ENCODE measurements at places on chromosomes 7 and 10. TPM values are rescaled to one million over a fixed set of nuclear protein-coding genes. Genes with fewer than 3 reads are reported as not detected.

GRCh38 chr10:7915923-7916536 is 97.7 kb downstream of the TAF3 start:
- DNase-seq, result no peak

DNA sequence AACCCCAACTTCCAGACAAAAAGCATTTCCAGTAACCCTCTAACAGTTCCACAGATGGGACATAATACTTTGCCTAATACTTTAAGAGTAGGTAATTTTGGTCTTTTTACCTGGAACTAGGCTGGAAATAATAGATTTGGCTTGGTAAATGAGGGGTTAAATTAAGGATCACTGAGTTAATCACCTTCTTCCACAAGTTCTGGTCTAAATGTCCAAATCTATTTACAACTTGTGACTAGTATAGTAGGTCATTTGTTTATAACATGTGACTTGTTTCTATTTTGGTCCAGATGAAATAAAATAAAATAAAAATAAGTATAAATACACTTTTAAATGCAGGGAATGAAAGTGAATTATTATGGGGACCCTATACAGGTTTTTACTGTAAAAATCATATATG is 80.1 kb downstream of the PRKCQ start:
- DNase-seq, result no peak

DNA sequence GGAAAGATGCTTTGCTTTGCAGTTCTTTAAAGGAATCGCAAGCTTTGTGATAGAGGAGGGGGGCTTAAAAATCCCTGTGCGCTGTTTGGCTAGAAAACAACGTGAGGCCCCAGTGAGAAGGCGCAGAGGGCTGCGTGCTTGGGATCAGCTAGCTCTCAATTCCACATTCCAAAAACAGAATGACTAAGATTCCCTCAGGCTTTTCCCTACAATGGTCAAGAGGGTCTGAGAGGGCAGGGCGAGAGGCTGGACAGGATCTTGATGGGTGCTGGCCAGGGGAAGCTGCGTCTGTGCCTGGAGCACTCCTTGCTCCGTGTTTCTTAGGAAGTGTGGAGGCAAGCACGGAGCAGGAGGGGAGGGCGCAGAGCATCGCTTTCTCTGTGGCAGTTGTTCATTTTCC is 72.1 kb upstream of the INHBA start:
- DNase-seq, result no peak

MYPN gene
- not detected for total RNA-seq

LAMB4 gene
- total RNA-seq, result not detected

GRCh38 chr7:148983200-148984146 is 44.8 kb downstream of the PDIA4 start:
- DNase-seq, result no peak

CALML3 gene
- not detected for total RNA-seq

DNA sequence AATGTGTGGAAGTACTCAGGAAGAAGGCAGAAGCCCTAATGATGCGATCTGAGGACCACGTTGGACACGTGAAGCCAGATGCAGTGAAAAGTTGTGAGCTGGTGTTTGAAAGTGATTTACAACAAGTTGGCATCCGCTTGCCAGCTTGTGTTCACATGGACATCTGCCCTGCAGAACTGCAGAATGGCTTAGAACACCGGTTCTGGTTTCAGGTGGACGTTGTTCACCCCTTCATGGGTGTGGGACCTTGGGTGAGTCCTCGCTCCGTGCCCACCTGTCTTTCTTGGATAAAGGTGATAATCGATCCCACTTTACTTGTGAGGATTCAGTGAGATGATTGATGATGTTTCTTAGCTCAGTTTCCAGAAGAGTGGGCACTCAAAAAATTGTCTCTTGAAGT is 53.8 kb downstream of the CAMK1D start:
- no peak for DNase-seq

GRCh38 chr10:81532403-81532802 is 342.6 kb upstream of the NRG3 start:
- no peak for DNase-seq

FMC1 gene
- total RNA-seq, result 11.5 TPM

KCNH2 gene
- total RNA-seq, result 0.41 TPM

DNA sequence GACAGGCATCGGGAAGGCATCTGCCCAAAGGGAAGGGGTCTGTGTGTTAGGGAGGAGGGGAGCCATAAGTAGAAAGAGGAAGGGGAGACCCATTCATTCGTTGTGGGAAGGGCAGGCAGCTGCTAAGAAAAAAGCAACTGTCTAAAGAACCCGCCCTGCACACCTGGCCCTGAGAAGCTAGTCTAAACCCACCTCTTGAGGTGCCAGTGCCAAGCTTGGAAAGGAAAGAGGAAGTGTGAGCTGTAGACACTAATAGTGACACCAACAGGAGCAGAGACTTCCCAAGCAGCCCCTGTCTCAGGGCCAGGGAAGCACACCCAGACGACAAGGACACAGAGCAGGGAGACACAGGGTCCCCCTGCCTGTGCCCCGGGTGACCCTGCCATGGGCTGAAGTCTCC is 40.8 kb upstream of the PRSS58 start:
- DNase-seq, result no peak

DNA sequence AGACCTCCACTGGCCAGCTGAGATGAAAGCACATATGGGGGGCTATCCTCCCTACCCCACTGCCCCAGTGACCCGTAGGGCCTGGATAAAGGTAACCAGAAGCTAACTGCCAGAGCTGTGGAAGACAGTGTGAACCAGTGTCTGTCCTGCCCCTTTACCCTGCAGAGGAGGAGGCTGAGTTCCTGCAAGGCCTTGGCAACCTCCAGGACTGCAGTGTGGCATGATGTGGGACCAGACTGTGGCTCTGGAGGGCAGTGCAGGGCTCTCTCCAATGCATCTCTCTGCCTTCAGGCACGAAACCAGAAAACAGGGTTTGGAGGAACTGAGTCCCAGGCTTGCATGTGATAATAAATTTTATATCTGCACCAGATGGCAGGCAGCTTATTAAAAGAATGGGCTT is 93.1 kb downstream of the EPC1 start:
- no peak for DNase-seq

- DNase-seq, result no peak
These were observed 3.2 kb downstream of the FRMD4A start for GRCh38 chr10:14327527-14327926.

Measured in activated naive CD4-positive, alpha-beta T cell treated with anti-CD3 and anti-CD28 coated beads, Interleukin-2, amount 50 U/mL, for 72 hours (primary cell).